DMS153 (cell line): ENCODE measurements at places on chromosomes 13 and 19.
A peak's percentile ranks its signal among the peaks of the same experiment; 100 is the strongest.

DNA sequence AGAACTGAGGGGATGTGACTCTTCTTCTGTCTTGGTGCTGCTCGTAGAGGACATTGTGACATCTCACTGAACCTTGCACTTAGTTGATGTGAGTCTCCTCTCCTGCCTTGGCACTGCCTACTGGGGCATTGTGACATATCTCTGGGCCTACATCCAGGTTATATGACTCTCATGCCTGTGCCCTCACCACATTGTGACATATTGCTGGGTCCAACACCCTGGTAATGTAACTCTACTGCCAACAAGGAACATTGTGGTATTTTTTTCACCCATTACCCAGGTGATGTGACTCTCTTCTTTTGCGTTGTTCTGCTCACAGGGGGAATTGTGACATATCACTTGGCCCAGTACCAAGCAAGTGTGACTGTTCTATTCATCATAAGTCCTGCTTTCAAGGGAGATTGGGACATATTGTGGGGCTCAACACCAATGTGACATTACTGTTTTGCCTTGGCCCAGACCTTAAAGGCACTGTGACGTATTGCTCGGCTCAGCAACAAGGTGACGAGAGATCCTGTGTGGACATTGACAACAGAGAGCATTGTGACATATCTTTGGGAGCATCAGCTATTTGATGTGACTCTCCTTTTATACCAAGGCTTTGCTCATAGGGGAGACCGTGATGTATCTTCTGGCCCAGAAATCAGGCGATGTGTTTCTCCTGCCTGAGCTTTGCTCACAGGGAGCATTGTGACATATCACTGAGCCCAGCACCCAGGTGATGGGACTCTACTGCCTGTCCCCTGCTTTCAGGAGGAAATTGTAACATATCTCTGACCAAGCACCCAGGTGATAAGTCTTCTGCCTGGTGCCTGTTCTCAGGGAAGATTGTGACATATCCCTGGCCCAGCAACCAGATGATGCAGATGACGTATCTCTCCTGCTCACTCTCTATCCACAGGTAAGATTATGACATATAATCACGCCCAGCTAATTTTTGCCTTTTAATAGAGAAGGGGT is 12.2 kb upstream of the ZNF429 start:
- DNase-seq = no peak

GRCh38 chr19:15317392-15318071 is 14.8 kb downstream of the BRD4 start:
- DNase-seq = no peak

GRCh38 chr19:32166238-32166637 is 179.2 kb upstream of the ZNF507 start:
- peak; percentile 1 for DNase-seq

DNA sequence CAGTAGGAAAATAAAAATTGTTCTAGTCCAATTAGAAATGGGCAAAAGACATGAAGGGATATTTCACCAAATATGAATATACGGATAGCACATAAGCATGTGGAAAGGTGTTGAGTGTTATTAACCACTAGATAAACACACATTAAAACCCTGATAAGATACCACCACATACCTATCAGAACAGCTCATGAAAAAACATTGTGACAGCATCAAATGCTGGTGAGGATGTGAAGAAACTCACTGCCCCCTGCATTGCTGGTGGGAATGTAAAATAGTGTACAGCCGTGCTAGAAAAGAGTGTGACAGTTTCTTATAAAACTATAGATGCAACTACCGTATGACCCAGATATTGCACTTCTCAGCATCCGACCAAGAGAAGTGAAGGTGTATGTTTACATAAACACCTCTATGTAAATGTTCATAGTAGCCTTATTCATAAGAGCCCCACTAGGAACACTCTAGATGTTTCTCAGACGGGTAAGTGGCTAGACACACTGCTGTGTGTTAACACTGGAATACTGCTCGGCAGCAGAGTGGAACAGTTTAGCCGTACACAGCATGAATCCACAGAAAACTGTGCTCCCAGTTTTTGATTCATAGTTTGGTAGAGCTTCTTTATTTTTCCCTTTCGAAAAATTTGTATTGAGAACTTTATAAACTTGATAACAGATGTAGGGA is 321.1 kb downstream of the MYO16 start:
- DNase-seq = no peak

DNA sequence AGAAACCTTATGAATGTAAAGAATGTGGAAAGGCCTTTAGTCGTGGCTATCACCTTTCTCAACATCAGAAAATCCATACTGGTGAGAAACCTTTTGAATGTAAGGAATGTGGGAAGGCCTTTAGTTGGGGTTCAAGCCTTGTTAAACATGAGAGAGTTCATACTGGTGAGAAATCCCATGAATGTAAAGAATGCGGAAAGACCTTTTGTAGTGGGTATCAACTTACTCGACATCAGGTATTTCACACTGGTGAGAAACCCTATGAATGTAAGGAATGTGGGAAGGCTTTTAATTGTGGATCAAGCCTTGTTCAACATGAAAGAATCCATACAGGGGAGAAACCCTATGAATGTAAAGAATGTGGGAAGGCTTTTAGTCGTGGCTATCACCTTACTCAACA is 20.8 kb downstream of the ZNF283 start:
- DNase-seq = no peak

GRCh38 chr13:78265098-78265497 is 338.3 kb downstream of the POU4F1 start:
- no peak for DNase-seq

- no peak for DNase-seq
These were observed 17.3 kb downstream of the UPF1 start for GRCh38 chr19:18848878-18849661.
